Stimulated activated naive CD8-positive, alpha-beta T cell treated with anti-CD3 and anti-CD28 coated beads, Interleukin-15, amount 100 ng/mL, for 72 hours (primary cell): ENCODE measurements at places on chromosomes 16 and 17.

- DNase-seq = no peak
Observed at GRCh38 chr16:88839026-88839529, 17.7 kb downstream of the GALNS start.

- DNase-seq = no peak
Observed at GRCh38 chr16:2033057-2033908, 6.6 kb downstream of the NHERF2 start.

GRCh38 chr17:32933881-32934280 is 5.9 kb downstream of the TMEM98 start:
- DNase-seq = no peak

DNA sequence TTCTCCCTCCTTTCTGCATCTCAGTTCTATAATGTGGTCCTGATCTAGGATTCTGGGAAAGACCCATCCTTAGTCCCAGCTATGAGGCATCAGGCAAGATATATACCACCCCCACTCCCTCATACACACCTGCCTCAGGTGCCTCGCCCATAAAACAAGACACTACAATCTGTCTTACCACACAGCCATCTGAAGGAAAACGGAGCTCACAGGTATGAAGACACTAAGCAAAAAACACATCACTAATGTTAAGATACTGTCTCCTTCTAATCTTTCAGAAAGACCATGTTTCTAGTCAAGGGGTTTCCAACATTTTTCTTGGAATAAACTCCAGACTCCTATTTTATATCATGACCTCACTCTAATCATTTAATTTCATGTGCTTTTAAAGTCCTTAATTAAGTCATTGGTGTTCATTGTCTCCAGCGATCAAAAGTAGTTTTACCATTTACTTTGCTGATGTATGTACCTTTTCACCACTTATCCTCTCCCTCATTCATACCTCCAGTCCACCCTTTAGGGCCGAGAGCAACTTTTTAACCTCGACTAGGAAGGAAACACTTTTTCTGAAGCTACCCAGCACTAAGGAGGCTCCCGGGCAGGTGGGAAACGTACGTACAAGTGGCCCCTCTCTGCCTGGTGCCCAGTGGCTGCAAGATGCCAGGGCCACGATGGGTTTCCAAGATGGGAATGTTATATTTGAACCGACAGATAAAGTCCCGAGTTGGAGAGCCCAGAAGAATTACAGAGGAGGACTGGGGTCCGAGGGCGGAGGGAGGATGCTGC is 979 bp downstream of the MAP3K14 start:
- no peak for DNase-seq

GRCh38 chr17:36777118-36777517 is 160.2 kb upstream of the LHX1 start:
- no peak for DNase-seq

GRCh38 chr16:86595983-86596605 is 17.7 kb downstream of the FOXL1 start:
- no peak for DNase-seq

GRCh38 chr16:87461466-87461991 is 31.3 kb downstream of the ZCCHC14 start:
- no peak for DNase-seq

DNA sequence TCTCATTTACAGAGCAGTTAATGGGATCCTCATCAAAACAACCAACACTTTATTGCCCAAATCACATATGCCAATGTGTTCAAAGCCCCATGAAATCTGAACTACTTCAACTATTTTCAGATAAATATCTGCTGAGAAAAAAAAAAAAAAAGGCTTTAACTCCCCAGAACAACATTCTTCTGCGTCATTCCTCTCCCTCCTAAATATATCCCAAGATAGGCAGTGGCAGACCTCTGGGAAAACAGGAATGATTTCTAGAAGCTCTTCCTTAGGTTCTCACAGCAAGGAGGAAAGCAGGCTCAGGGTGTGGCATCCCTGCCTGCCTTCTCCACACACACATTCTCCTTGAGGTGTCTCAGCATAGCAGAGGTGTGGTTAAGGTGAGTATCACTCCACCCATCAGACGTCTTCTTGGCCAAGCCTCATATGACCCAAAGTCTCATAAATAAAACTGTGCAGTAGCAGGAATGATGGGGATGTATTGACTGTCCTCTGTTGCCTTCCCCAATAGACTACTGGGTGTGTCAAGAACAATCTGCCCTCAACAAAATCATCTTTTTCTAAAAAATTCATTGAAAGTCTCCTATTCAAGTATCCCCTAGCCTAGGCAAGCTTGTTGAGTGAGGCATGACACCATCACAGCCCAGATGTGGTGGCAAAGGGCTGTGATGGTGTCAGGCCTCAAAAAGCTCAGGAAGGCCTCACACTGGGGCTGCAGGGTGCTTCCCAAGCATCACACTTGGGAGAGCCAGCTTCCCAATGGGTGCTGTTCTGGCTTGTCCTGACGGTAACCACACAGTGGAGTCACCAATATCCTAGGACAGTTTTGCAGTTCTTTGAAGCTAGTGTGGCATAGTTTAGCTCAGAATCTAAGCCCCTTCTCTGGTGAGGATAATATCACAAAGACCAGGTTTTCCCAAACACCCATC is 135.4 kb upstream of the SOX9 start:
- no peak for DNase-seq

GRCh38 chr17:5509482-5509881 is 23.1 kb downstream of the MIS12 start:
- DNase-seq = no peak

DNA sequence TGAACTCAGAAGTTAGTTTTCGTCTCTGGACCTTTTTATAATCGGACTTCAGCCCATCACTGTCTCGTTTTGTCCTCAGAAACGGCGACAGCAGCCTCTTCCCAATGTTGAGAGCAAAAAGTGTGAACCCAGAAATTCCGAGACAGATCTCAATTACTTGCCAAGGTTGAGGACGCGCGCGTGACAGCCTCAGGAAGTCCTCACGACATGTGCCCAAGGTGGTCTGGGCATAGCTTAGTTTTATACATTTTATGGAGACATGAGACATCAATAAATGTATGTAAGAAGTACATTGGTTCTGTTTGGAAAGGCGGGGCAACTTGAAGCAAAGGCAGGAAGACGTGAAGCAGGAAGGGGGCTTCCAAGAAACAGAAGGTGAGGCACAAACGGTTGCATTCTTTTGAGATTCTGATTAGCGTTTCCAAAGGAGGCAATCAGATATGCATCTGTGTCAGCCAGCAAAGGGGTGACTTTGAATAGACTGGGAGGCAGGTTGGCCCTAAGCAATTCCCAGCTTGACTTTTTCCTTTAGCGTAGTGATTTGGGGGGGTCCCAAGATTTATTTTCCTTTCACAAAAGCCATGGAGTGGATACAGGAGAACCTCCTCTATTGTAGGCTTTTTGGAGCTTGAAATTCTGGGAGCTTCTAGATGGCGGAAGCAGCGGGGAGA is 583 bp upstream of the ZNF747 start:
- no peak for DNase-seq

- no peak for DNase-seq
Observed at GRCh38 chr16:89583895-89584644, 8.5 kb downstream of the CPNE7 start.

DNA sequence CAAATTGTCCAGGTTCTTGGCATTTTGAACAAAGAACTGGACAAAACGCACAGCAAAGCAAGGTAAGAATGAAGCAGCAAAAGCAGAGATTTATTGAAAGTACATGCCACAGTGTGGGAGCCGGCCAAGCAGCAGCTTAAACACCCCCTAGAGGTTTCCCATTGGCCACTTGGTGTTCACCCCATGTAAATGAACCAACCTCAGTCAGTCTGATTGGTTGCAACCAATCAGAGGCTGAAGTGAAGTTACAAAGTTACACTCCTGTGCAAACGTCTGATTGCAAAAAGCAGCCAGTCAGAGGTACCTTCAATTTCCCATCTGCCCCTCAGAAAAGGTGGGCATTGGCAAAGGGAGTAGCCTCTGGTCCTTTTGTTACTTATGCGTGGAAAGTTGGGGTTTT is 8.8 kb upstream of the ZNF263 start:
- DNase-seq = no peak

DNA sequence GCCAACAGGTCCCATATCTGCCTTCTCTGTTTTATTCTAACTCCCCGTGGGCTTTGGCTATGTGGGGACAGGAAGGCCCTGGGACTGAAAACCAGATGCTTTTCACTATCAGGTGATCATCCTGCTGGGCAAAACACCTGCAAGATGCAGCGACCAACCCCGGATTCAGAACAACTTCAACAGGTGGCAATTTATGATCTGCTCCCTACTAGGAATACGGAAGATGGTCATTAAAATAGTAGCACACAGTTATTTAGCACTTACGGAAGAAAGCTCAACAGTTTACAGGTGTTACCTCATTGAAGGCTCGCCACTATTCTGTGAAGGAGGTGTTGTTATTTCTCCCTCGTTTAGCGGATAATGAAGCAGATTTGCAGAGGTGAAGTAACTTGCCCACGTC is 7.8 kb upstream of the SLC5A11 start:
- no peak for DNase-seq

DNA sequence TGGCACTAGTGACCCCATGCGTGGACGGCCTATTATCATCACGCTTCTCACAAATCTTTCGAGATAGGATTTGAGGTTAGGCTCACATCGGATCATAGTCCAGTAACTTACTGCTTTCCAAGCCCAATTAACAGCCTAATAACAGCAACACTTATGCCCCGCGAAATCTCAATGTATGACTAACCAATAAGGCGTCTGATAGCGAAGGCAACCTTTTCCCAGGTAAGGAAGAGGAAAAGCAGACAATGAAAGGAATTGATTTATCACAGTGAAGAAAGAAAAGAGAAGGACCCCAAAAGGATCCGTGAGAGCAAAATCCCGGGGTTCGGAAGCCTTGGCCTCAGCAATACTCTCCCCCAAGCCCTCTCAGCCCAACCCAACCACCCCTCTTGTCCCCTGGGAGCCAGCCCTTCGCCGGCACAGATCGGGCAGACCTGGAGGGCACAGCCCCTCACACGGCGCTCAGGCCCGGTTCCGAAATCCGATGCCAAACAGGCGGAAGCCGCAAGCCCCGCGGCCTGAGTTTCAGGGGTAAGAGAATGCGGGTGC is 534 bp downstream of the GPATCH8 start:
- DNase-seq = no peak

DNA sequence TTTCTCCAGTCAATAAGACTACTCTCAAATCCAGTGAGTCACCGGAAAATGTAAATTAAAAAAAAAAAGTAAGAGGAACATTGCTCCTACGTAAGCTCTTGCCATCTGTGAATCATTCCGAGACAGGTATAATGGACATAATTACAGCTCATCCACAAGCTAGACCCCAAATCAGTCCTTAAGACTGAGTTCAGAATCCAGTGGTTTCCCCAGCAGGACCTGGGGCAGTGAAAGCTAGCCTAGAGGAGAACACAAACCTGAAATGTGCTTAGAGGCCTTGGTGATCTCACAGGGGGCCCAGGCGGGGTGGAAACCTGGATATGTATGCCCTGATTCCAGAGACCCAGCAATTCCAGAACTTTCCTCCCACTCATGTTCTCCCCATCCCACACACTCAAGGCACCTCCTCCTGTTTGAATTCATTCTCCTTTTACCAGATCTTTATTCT is 132.0 kb downstream of the COPRS start:
- no peak for DNase-seq

DNA sequence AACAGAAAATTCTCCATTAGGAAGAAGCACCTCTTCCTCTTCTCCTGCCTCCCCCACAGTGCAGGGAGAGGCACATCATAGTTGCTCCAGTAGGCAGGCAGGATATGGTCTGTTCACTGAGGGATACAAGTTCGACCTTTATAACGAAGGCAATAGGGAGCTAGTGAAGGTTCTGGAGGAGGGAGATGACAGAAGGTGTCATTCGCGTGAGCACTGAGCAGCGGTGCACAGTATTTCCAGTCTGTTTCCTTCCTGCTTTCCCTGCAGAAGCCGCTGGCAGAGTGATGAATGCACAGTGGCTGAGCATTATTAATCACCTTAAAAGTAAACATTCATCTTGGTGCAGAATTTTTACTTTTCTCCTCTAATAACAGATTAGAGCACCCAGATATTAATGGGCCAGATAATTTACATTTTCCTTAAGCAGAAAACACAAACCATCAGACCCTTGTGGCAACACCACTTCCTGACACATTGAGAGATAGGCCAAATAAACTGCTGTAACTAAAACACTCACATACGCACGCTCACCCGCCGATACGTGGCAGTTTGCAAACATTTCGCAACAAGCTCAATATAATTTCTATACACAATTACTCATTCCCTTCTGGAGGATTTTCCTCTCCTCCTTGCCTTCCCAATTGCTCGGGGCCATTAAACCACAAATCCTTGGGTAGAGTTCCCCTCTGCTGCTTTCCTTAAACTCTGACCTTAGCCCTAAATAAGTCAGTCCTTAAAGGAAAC is 69.5 kb downstream of the AIPL1 start:
- DNase-seq = no peak

GRCh38 chr16:81650982-81651562 is 128.0 kb upstream of the PLCG2 start:
- DNase-seq = no peak

DNA sequence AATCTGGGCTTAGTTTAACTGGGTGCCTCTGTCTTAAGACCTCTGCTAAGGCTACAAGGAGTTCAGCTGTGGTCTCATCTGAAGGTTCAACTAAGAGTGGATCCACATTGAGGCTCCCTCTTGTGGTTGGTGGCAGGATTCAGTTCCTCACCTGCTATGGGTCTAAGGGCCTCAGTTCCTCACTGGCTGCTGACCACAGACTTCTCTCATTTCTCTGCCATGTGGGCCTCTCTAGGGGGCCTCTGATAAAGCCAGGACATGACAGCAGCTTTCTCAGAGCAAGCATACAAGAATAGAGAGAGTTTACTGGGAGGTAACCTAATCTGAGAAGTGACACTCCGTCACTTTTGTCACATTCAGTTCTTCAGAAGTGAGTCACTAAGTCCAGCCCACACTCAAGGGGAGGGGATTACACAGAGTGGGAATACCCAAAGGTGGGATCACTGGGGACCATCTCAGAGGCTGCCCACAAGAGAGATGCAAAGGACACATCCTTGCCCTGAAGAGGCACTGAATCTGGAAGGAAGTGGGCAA is 19.2 kb upstream of the ABAT start:
- peak; percentile 43 for DNase-seq

- no peak for DNase-seq
Observed at GRCh38 chr17:1713878-1714426, 3.8 kb upstream of the TLCD2 start.
